Caudate nucleus (tissue), 63 donors: ENCODE measurements at places on chromosomes 5 and 9.

DNA sequence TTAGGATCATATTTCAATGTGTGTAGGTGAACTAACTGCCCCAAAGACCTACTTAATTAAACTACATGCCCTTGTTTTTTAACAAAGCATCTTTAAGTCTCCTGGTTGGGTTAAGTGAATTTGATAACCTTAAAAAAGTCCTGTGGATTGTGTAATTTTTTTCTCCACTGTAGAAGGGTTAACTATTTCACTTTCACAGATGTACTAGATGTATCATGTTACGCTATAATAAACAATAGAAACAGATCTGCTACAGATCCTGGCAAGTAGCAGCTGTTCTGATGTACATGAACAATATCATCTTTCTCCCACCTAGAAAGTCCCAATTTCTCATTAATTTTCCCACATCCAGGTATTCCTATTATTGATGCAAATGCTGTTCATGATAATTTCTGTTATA, 18.9 kb downstream of the KIF24 start:
- no peak for DNase-seq

- DNase-seq = no peak
These were observed 94.3 kb downstream of the PRKACG start for GRCh38 chr9:68919661-68920060.

DNA sequence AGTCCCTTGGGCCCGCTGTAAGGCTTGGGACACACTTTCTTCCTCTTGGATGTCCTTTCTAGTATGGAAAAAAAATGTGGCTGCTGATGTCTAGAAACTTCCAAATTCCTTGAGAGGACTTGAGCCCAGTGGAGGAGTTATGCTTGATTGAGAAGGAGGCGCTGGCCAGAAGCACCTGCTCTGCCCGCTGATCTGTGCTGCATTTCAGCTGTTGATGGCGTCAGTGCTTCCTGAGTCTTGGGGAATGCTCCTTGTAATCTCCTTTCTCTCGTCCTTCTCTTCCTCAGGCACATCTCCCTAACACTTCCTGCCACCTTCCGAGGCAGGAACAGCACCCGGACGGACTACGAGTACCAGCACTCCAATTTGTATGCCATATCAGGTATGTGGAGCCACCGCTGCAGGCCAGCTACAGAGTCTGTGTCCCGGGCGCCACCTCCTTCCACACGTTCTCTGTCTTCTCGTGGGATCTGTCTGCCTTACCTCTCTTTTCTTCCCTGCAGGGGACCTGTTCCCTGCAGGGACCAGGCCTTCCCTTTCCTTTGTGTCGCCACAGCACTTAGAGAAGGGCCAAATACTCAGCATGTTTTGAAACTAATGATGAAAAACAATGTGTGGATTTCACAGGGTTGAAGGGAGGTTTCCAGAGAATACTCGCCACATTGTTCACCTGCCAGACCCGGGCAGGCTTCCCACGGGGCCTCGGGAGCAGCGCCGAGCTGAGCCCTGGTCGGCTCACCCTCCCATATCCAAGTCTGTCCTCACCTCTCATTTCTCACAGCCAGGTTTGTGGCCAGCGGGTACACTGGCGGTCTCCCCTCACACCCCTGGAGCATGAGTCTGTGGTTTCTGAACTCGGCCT, 95.2 kb downstream of the MVB12B start:
- DNase-seq = no peak

GRCh38 chr9:93503381-93503780, 50.0 kb upstream of the FAM120AOS start:
- DNase-seq = no peak

DNA sequence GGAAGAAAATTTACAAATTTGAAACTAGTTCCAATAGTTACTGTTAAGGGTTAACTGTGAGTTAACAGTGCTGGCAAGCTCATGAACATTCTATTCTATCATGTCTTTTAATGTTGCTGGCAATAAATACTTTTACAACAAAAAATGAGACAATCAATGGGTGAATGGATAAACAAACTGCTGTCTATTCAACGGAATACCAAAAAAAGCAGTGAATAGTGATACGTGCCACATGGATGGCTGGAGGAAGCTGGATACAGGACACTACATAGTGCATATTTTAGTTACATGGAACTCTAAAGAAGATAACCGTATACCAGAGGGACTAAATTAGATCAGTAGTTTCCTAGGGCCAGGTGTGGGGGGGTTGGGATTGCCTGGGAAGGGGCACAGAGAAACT, 155.8 kb upstream of the RETREG1 start:
- DNase-seq = no peak

- no peak for DNase-seq
These were observed 80.2 kb downstream of the TMC1 start for GRCh38 chr9:72601615-72602014.

GRCh38 chr9:28318515-28318914, 745.2 kb upstream of the C9orf72 start:
- DNase-seq = no peak

GRCh38 chr9:4803670-4804530, 11.2 kb downstream of the RCL1 start:
- DNase-seq = no peak
